ENCODE measurements at places on chromosomes 12 and 14.

DNA sequence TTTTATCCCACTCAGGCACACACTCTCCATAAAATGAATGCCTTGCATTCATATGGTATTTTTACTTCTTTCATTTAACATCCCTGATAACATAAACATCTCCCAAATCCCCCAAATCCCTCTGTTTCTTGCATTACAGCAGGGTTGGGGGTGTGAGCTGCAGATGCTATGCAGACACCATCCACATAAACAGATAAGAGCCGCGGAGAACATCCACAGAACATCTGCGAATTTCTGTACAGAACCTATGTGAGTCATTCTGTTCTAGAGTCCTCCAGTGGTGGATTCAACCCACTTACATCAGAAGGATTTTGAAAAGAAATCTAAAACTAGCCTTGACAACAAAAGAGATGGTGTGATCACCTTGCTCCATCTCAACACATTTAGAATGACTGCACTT lies 20.3 kb downstream of the FBLN5 start:
- DNase-seq = no peak

GRCh38 chr12:96210376-96211055 lies 16.3 kb downstream of the ELK3 start:
- no peak for DNase-seq

GRCh38 chr14:61296719-61297502 lies 15.8 kb upstream of the TMEM30B start:
- no peak for DNase-seq

DNA sequence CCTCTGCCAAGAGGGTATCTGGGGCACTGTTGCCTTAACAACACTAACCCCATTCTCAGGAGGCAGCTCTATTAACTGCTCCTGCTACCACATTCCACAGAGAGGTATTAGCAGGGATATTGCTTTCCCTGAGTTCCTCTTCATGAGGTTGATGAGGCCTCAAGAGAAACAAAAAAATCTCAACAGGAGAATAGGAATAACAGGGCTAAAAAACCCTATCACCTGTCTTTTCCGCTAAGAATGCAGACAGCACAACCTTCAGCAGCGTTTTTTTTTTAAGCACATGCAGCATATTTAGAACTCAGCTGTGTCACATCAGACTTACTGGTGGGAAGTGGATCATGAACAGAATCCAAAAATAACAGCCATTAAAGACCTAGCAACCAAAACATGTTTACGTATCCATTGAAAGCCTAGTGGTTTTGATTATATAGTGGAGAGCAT lies 29.2 kb downstream of the ATF7 start:
- no peak for DNase-seq

GRCh38 chr14:73833530-73834260 lies 17.9 kb upstream of the PTGR2 start:
- DNase-seq = no peak

All from head of caudate nucleus (tissue), 42 donors.